Right lung (tissue), 10 donors: ENCODE measurements at places on chromosomes 16 and 17. TPM values are rescaled to one million over a fixed set of nuclear protein-coding genes. Genes with fewer than 3 reads are reported as not detected.

DNA sequence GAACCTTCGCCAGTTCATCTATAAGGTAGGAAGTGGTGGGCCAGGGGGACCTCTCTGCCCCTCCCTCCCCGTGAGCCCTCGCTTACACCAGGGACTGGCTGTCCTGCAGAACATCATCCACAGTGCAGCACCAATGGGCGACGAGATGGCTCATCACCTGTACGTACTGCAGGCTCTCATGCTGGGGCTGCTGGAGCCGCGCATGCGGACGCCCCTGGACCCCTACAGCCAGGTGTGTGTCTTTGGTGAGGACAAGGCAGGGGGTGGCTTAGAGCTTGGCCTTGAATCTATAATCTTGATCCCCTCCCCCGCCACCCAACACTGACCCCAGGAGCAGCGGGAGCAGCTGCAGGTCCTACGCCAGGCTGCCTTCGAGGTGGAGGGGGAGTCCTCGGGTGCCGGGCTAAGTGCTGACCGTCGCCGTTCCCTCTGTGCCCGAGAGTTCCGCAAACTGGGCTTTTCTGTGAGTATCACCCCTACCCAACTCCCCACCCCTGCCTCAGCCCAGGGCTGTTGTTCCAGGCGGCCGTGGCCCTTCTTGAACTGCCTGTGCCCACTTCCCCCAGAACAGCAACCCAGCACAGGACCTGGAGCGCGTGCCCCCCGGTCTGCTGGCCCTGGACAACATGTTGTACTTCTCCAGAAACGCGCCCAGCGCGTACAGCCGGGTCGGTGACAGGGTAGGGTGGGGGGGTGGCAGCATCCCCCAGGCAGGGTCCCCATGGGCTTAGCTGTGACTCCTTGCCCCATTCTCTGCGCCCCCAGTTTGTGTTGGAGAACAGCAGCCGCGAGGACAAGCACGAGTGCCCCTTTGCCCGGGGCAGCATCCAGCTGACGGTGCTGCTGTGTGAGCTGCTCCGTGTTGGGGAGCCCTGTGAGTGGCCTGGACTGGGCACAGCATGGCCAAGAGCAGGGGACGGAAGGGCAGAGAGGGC, 2.7 kb downstream of the ELMO3 start:
- DNase-seq, result no peak

Gene ZPBP2
- not detected for polyA plus RNA-seq

Gene SYT17
- polyA plus RNA-seq, result 12.8 TPM

DNA sequence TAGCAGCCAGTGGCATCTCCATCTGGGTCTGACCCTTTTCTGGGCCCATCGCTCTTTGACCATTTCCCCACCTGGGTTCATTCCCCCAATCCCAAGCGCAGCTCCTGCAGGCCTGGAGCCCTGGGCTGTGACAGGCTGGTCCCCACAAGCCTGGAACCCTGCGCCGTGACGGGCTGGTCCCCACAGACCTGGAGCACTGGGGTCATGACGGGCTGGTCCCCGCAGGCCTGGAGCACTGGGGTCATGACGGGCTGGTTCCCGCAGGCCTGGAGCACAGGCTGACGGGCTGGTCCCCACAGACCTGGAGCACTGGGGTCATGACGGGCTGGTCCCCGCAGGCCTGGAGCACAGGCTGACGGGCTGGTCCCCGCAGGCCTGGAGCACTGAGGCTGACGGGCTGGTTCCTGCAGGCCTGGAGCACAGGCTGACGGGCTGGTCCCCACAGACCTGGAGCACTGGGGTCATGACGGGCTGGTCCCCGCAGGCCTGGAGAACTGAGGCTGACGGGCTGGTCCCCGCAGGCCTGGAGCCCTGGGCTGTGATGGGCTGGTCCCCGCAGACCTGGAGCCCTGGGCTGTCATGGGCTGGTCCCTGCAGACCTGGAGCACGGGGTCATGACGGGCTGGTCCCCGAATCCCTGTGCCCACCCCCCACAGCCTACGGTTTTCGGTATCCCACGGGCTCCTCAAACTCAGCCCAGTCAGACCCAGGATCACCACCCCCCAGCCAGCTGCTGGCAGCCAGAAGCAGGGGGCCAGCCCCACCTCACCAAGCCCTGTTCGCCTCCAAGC, 16.6 kb downstream of the TMC6 start:
- DNase-seq, result no peak

Gene UTS2R
- not detected for polyA plus RNA-seq

Gene KRTAP16-1
- not detected for polyA plus RNA-seq

DNA sequence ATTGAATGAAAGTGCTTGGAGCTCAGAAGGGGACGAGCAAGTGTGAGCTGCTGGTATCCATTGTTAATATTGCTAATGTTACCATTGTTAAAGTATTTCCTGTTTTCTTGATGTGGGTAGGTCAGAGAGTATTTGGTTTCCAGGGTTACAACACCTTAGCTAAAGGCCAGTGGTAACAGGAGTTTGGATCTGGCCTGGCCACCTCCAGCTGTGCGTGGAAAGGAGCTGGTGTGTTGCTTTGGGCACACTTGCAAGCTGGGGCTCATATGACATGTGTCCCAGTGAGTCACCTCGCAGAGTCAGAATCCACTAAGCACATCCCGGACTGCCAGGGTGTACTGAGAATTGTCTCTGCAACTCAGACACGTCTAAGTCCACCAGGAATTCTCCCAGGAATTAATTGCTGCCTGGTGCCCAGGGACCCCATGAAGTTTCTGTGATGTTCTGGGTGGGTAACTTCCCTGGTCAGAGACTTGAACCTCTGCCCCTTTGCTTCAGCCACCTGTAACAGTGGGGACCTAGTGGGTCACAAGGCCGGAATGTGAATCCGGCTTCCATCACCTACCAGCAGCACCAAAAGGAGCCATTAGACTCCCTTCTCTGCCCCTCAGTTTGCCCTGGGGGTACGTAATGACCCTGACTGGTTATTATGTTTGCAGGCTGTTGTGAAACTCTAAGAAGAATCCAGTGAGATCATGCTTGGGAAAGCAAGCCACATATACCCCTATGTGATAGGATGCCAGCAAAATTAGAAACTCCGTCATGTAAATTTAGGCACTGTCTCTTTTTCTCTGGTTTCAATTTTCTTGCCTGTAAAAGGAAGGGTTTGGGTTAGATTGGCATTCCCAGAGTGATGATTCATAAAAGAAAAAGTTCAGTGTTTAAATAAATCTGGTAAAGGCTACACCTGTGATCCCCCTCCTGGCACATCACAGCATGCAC, 12.8 kb downstream of the SLC6A2 start:
- DNase-seq, result no peak

- DNase-seq, result no peak
Observed at GRCh38 chr16:70772493-70772892, 28.5 kb downstream of the VAC14 start.

DNA sequence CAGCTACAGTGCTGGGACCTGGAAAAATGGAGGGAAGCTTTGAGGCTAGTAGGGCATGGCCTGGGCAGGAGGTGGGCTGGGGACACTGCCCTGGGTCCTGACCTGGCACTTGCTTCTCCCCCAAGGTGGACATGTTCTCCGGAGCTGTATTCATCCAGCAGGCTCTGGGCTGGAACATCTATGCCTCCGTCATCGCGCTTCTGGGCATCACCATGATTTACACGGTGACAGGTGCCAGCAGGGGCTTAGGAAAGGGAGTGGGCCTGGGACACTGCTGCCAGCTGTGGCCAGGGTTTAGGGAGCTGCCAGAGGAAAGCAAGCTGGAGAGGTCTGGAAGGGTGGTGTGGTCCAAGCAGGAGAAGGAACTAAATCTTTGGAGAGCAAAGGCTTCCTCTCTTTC, 3.1 kb downstream of the SLC5A2 start:
- DNase-seq, result no peak

GRCh38 chr16:55832773-55833691, at the start of gene CES1:
CES1 (minus strand) TSS chr16:55833096; CDS start chr16:55833055, 41 bp downstream.
- peak; percentile 93 for DNase-seq

DNA sequence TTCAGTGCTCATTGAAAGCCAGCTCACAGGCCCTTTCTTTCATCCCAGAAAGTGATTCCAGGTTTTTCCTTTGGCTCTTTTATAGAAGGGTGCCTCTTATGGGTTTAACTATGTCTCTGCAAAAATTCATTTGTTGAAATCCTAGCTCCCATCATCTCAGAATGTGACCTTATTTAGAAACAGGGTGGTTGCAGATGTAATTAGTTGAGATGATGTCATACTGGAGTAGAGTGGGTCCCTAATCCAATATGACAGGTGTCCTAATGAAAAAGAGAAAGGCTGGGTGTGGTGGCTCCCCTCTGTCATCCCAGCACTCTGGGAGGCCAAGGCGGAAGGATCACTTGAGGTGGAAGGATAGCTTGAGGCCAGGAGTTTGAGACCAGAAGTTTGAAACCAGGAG, 64.2 kb upstream of the FAM20A start:
- no peak for DNase-seq

- peak; percentile 86 for DNase-seq
Observed at GRCh38 chr16:66696669-66697630, at the start of gene CMTM4. CMTM4 (minus strand) TSS chr16:66696743; CDS start chr16:66696525, 218 bp downstream.

Gene CPNE7
- not detected for polyA plus RNA-seq

- no peak for DNase-seq
Observed at GRCh38 chr16:9112166-9112843, 20.9 kb downstream of the HAPSTR1 start.

DNA sequence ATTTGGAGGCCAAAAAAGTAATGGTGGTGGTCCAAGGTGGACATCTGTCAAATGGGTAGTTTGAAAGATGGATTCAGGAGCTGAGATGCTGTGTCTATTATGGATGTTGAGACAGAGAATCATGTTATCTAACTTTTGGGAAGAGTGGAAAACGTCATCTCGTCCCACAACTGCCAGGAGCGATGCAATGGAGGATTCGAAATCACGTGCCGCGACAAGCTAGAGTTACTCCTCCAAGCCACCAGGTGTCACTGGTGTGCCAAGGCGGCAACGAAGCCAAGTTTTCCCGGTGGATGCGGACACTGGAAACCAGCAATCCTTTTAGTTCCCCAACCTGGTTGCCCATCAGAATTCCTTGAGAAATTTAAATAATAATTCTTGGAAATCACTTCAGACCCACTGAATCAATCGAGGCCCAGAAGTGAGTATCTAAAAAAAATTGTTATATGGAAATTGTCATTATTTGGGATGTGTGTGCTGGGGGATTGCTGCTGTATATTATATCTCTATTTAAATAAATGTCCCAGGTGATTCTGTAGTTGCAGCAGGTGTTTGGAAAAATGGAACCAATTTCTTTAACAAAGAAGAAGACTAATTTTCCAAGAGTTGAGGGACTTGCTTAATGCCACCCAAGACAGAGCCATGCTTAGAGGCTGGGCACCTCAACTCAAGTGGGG, 206.1 kb downstream of the HAPSTR1 start:
- no peak for DNase-seq

Gene SEC14L5
- polyA plus RNA-seq, result 0.29 TPM
